ENCODE measurements at places on chromosomes 2 and 18. TPM values are rescaled to one million over a fixed set of nuclear protein-coding genes. Genes with fewer than 3 reads are reported as not detected.

DNA sequence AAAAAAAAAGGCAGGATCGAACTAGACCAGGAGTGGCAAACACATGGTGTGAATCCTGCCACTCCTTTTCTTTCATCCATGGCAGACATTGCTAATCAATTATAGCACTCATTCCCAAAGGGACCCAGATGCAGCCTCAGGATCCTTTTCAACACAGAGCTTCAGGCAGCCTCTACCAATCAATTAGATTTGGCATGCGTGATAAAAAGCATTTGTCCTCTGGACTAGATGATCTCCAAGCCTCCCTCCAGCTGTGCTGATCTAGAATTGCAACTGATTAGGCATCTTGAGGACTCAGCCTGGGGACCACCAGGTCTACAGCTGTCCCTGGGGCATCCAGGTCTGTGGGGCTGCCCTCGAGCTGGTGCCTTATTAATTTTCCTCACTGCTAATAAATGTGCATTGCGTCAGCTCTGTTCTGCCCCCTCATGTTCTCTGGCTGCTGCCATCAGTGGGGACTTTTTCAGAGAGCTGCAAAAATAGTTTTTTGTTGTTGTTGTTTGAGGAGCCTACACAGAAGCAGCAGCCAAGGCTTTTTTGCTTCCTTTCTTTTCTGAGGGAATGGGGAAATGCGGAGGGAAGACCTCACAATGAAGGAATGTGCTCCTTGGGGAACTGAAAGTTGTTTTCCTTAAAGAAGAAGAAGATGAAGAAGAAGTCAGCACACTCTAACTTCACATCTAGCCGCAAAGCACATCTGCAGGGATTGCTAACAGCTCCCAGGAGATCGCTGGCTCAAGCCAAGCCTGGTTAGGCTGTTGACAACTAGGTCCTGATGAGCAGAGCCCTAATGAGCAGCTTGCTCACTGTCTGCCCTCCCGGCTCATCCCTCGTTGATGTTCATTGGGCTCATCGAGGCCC, 8.8 kb upstream of the ATOH8 start:
- no peak for DNase-seq

- DNase-seq, result no peak
Measured at GRCh38 chr18:22570492-22570891, 152.8 kb upstream of the CTAGE1 start.

FBXO48 gene
- 2.3 TPM for polyA plus RNA-seq

- no peak for DNase-seq
Measured at GRCh38 chr2:71747559-71747958, 294.2 kb downstream of the DYSF start.

- DNase-seq, result peak; percentile 84
Measured at GRCh38 chr2:42827647-42828486, 35.5 kb upstream of the HAAO start.

SPATA3 gene
- not detected for polyA plus RNA-seq

OTOS gene
- not detected for polyA plus RNA-seq

DNA sequence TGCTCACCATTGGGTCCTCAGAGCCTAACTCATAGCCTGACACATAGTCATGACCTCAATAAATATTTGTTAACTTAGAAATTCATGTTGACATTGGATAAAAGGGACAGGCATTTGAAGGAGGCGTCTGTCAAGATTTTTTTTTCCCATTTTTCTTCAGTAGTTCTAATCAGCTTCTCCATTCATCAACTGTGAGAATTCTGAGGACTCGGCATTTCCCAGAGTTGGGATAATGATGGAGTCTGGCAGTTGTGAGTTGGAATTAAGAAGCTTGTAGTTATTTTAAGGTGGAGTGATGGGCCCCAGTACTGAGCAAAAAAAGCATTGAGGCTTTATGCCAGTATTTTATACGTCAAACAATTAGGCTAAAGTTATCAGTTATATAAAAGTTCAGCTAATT, 4.6 kb downstream of the SPATS2L start:
- DNase-seq, result no peak

DNA sequence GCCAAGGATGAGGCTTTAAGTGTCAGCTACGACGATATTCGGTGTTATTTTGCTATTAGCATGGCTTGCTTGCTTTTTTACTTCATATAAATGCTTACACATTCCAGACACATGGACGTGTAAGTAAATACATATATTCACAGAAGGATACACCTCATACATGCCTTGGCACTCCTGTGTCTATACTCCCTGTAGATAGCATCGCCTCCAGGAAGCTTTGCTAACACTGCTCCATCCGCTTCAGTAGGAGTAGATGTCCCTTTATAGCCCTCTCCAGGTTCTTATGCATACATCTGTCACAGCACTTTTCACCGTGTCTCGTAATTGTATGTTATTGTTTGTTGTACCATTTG, 27.5 kb upstream of the KCTD1 start:
- DNase-seq, result no peak

FN1 gene
- polyA plus RNA-seq, result 543 TPM

GRCh38 chr18:57869221-57869620, 66.1 kb upstream of the ATP8B1 start:
- DNase-seq, result no peak

GRCh38 chr2:233463586-233463985, 103.0 kb downstream of the USP40 start:
- no peak for DNase-seq

- DNase-seq, result no peak
Measured at GRCh38 chr2:60556576-60557485, 3.4 kb upstream of the BCL11A start.

DNA sequence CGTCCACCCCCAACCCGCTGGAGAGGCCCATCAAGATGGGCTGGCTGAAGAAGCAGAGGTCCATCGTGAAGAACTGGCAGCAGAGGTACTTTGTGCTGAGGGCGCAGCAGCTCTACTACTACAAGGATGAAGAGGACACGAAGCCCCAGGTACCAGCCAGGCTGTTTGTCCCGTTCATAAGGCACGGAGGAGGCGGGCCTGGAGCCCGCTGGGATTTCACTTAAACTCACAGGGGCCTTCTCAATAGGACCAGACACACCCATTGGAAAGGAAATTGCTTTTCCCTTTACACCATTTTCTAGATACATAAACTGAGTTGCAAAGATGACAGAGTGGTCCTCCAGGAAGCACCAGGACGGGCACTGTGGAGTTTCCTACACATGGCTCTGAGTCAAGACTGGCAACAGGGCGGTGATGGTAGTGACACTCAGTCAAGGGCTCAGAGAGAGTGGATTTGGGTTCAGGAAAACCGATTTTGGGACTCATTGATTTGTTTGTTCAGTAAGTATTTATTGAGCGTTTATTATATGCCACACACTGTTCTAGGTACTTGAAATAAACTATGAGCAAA, 40.7 kb downstream of the ARHGAP25 start:
- no peak for DNase-seq

- peak; percentile 3 for DNase-seq
Measured at GRCh38 chr2:1366546-1367134, 46.6 kb upstream of the TPO start.

DNA sequence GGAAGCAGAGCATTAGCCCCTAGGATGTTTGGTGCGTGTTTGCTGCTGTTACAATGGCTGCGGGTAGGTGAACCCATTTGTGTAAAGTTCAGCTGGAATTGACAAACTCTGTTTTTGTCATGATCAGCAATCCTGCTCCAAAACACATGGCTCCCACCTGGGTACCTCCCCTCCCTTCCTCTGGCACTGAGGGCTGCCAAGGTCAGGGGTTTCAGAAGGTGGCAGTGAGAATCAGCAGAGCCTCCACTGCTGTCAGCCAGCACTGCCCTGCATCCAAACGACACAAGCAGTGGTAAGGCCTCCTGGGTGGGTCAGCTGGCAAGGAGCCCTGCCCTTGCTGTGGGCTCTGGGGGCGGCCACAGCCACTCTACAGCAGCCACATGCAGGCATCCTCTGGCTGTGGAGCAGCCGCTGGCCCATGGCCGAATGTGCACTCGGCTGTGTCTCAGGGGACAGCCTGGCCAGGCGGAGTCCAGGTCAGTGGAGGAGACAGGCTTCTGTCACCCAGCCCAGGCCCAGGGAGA, 32.8 kb upstream of the LDLRAD4 start:
- DNase-seq, result no peak

DNA sequence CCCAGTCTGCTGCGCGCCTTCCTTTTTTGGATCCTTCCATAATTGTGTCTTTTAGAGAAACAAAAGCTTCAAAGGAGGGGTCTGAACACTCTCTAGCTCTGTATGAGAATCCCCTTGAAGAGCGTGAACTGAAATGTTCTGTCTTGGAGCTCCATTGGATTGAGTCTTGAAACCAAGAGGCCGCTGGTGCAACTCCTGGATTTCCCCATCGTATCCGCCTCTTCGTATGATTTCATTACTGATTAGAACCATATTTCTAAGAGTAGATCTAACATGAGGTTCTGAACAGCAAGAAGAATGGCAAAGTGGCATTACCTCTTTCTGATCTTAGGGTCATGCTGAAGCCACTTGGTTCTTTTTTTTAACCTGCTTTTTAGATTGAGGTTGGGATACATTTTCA, 31.4 kb upstream of the NRP2 start:
- no peak for DNase-seq

ARPC2 gene
- polyA plus RNA-seq, result 256 TPM

ALKAL2 gene
- 6.7 TPM for polyA plus RNA-seq

GRCh38 chr2:19409046-19409445, 50.6 kb upstream of the OSR1 start:
- no peak for DNase-seq

- no peak for DNase-seq
Measured at GRCh38 chr2:237282568-237283128, 131.3 kb downstream of the COL6A3 start.

- no peak for DNase-seq
Measured at GRCh38 chr2:203656522-203657287, 49.7 kb upstream of the CD28 start.

DNA sequence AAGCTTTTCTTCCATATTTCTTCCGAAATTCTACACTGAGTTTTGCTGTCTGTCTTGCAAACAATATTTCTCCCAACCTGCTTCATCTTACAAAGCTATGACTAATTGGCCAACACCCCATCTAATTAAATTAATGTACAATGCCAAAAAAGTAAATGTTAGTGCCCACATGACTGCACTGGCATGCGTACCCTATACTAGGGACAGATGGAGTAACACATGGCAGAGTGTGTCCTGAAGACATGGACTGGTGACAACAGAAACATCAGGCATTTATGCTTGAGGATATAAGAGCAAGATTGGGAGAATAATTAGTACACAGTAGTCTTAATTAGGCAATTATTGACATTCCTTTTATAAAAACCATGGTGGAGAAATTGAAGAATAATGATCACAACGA, 66.8 kb downstream of the MREG start:
- no peak for DNase-seq

DNA sequence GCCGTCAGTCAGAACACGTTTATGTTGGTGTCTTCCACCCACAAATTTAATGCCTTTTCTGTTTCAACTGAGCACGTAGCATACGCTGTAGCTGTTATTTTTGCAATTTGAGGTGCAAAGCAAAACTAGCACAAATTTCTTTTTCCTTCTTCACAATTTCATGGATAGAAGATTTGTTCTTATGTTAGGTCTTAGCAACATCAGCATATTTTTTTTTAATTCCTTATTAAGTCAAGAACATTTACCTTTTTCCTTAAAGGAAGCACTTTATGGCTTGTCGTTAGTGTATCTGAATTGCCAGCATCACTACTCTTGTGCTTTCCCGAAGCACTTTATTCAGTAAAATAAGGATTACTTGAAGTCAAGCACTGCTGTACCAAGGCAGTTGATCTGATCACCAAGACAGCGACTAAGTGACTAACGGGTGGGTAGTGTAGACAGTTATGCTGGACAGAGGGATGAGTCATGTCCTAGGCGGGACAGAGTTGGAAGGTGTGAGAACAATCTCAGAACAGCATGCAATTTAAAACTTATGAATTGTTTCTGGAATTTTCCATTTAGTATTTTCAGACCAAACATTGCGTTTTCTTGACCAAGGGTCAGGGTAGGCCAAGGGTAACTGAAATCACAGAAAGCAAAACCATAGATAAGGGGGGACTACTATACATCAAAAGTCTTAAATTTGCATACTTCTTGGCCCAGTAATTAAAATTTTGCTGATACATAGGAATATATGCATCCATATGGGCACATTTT, 13.3 kb downstream of the BABAM2 start:
- no peak for DNase-seq

DNA sequence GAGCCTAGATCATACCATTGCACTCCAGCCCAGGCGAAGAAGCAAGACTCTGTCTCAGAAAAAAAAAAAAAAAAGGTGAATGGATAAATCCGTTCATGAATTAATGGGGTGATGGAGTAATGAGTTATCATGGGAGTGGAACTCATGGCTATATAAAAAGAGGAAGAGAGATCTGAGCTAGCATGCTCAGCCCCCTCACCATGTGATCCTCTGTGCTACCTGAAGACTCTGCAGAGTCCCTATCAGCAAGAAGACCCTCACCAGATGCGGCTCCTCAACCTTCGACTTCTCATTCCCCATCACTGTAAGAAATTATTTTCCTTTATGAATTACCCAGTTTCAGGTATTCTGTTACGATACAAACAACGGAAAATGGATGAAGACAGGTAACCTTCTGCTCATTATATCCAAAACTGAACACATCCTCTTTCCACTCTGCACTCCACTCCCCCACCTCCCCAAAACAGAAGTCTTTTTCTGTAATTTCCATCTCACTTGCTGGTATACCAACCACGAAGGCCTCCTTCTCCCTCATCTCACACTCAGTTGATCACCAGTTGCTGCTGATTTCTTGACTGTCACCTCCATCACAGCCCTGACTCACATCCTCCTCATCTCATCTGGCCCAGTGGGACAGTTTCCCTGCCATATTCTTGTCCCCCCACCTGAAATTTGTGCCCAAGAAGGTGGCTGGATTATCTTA, 8.8 kb downstream of the RETREG2 start:
- no peak for DNase-seq

DNA sequence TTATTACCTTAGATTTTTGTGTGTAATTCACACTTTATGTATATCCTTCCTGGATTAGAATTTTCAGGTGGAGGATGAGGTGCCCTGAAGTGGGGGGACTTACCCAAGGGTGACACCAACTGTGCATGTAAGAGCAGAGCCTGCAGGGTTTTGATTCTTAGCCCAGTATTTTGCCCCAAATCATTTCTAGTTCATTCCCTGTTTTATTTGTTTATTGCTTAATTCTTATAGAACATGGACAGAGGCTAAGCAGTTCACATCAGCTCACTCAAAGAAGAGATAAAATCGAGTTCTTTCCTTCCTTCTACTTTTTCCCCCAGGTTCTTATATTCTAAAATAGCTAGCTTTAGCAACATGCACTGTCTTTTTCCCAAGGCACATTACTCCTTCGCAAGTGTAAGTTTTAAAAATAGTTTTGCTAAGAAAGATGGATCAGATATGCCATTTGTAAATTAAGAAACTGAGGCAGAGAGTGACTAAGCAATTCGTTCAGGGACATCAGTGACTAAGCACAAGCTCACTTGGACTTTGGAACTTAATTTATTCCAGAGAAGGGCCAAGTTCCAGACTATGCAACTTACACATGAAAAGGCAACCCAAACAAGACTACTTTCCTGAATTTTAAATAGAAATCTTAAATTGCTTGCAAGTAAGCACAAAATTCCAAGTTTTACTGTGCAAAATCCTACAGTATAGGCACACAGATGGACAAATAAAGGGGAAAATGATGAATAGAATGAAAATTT, 427.9 kb upstream of the POU3F3 start:
- no peak for DNase-seq

Data from right renal pelvis (tissue), 4 donors.